Ascending aorta (tissue), 2 donors: ENCODE measurements at places on chromosomes 7 and 10.

DNA sequence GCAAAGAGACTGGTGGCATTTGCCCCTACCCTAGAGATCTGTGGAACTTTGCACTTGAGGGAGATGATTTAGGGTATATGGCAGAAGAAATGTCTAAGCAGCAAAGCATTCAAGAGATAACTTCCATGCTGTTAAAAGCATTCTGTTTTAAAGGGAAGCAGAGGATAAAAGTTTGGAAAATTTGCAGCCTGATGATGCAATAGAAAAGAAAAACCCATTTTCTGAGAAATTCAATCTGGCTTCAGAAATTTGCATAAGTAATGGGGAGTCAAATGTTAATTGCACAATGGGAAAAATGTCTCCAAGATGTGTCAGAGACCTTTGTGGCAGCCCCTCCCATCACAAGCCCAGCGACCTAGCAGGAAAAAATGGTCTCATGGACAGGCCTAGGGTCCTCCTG, 361.7 kb downstream of the ANKRD7 start:
- H3K4me3 ChIP-seq, result no peak overlapping the region
- no peak for DNase-seq
- no peaks in the 10 kb centered on the region for H3K36me3 ChIP-seq
- no peaks in the 10 kb centered on the region for H3K27me3 ChIP-seq
- no peaks in the 10 kb centered on the region for H3K4me1 ChIP-seq

DNA sequence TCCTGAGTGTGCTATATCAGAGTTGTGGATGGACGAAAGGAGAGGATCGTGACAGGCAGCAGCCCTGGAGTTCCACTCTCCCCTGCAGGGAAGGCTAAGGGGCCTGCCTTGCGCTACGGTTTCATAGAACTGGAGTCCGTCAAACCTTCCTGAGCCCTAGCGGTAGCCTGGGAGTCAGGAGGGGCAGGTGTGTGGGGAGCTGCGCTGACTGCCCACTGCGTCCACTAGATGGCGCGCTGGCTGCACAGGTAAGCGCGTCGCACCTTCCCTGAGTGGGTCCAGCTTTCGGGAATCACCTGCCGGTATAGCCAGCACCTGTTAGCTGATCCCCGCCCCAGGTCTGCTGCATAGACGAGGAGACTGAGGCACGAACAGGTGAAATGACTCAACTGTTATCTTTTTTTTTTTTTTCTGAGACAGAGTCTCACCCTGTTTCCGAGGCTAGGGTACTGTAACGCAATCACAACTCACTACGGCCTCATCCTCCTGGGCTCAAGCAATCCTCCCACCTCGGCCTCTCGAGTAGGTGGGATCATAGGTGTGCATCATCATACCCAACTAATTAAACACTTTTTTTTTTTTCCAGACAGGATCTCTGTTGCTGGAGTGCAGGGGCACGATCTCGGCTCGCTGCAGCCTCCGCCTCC, 20.2 kb upstream of the BAIAP2L1 start:
- H3K4me3 ChIP-seq, result no peak overlapping the region
- H3K27me3 ChIP-seq, result no peaks in the 10 kb centered on the region
- no peak for DNase-seq
- H3K4me1 ChIP-seq, result peaks cover 3% of the 10 kb centered on the region

- no peak for DNase-seq
- no peaks in the 10 kb centered on the region for H3K27me3 ChIP-seq
- H3K36me3 ChIP-seq, result no peaks in the 10 kb centered on the region
- no peak overlapping the region for H3K27ac ChIP-seq
Measured at GRCh38 chr7:136183981-136184380, 206.8 kb upstream of the MTPN start.

DNA sequence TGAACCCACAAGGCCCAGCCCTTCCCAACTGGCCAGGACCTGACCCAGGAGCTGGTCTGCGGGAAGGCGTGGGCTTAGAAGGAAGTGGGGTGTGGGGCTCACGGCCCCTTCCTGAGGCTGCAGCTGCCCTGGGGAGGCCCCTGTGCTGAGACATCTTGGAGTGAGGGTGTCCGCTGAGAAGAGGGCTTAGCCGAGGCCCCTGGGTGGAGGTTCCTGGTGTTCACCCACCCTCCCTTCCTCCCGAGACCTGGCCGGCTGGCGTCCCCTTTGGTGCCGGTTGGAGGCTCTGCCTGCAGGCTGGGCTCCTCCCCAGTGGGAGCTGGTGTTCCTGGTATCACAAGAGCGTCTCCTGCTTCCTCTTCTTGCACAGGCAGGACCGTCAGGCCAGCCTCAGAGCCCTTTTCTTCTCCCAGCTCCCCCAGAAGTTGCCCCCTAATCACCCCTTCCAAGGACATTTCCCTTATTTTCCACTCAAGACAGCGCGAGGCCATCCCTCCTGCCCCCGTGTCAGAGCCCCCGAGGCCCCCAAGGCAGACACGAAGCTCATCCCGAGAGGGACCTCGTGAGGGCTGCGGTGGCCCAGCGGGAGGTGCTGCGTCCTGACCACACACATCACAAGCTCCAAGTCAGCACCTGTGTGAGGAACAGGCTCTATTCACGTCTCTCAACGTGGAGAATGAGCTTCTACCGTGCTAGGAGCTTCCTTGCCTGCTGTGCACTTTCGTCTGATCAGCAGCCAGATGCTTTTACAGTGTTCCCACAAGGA, 25.1 kb upstream of the FAM20C start:
- H3K27me3 ChIP-seq, result no peaks in the 10 kb centered on the region
- no peak overlapping the region for H3K4me3 ChIP-seq
- no peak overlapping the region for H3K27ac ChIP-seq
- no peaks in the 10 kb centered on the region for H3K4me1 ChIP-seq
- DNase-seq, result no peak

DNA sequence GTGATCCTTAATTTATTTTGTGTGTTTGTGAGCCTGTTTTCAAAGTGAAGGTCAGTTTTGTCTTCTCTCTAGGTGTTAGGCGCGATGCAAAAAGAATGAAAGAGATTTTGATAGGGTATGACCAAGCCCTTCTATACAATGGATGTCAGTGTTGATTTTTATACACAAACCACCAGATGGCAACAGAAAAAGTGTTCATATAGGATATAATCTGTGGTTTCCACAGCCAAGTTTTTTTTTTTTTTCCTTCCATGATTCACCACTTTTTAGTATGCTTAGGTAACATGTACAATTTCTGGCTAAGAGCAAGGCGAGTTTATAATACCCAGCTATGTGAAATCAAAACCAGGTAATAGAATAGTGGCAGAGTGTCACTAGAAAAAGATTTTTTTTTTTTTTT, 8.1 kb downstream of the SDK1 start:
- DNase-seq, result no peak
- H3K27ac ChIP-seq, result no peak overlapping the region
- H3K4me1 ChIP-seq, result peaks cover 5% of the 10 kb centered on the region
- no peak overlapping the region for H3K4me3 ChIP-seq
- no peaks in the 10 kb centered on the region for H3K36me3 ChIP-seq
